ENCODE measurements at places on chromosomes 7 and 10.
A peak's percentile ranks its signal among the peaks of the same experiment; 100 is the strongest.

- DNase-seq = no peak
Measured at GRCh38 chr10:75876710-75877109, 445.3 kb downstream of the LRMDA start.

GRCh38 chr10:31926765-31927564 is 1.7 kb downstream of the ARHGAP12 start:
- no peak for DNase-seq

DNA sequence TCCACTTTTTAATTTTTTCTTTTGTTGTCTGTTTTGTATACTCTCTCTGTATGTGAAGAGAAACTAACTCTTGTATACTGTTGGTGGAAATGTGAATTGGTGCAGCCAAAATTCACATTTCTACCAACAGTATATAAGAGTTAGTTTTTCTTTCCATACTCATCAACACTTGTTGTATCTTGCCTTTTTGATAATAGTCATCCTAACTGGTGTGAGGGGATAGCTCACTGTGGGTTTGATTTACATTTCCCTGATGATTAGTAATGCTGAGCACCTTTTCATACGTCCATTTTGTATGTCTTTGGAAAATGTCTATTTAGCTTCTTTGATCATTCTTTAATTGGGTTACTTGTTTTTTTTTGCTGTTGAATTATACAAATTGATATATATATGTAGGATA is 375.5 kb upstream of the IGFBP3 start:
- no peak for DNase-seq

DNA sequence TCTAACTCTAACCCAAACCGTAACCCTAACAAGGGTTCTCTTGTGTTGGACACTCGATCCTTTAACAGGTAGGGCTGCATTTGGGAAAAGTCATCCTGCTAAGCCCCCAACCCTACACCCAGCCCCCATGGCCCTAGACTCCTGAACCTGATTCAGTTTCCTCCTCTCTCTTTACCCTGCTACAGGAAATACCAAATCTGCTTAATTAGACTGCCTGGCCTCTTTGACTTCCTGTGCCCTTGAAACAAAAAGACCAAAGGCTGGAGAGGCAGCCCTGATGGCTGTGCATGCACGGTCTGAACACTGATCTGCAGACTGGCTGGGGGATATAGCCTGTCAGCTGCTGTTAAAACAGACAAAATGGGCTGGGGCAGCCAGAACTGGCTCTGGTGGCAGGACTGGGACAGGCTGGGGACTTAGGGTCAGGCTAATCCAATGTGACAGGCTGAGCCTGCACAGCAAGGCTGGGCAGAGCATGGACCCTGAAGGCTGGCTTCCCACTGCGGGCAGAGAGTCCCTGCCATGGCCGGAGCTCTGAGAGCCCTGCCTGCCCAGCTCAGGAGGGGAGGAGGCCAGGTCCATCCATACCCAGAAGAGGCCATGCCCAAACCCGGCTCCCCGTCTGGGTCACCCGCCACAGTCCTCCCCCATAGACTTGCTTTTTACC is 51.0 kb upstream of the MSMB start:
- no peak for DNase-seq

GRCh38 chr10:126499744-126500143 is 111.5 kb upstream of the ADAM12 start:
- DNase-seq = no peak

GRCh38 chr10:127997937-127998336 is 91.0 kb downstream of the PTPRE start:
- peak; percentile 60 for DNase-seq

GRCh38 chr7:27181795-27182275 is 3.2 kb downstream of the HOXA11 start:
- DNase-seq = no peak

DNA sequence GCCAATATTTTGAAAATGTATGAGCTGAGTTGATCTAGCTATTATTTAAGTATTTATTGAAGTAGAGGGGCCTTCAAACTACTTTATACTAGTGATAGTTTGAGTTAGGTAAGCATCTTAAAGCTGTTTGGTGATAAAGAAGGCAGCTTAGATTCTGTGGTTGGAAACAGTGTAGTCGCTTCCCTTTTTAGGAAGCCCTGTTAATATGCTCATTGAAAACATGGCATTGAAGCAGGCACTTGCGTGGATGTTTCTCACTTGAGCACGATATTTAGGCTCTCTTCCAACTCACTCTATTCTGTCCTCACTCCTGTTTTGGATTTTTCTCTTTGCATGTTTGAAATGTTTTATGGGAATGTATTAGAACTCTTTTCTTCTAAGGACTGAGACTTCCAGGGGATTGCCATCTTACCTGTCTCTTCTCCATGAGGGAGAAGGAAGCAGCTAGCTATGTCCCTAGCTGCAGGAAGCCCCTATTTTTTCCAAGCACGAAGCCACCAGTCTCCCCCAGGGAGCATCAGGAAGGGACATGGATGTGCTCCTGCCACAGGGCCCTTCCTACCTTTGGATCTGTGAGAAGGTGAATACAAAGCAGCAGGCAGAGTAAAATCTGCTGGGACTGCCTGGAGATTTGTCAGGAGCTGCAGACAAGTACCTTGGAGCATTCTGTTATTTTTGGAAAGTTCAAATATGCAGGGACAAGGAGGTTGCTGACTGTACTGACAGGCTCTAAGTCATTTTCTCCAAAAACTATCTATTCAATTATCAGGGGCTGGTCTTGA is 22.0 kb upstream of the BMPR1A start:
- DNase-seq = no peak

- DNase-seq = peak; percentile 93
Measured at GRCh38 chr10:114401195-114401791, 3.0 kb downstream of the AFAP1L2 start.

GRCh38 chr7:107967420-107967819 is 35.5 kb downstream of the LAMB1 start:
- no peak for DNase-seq

- peak; percentile 95 for DNase-seq
Measured at GRCh38 chr7:45978010-45978681, 57.1 kb upstream of the IGFBP3 start.

DNA sequence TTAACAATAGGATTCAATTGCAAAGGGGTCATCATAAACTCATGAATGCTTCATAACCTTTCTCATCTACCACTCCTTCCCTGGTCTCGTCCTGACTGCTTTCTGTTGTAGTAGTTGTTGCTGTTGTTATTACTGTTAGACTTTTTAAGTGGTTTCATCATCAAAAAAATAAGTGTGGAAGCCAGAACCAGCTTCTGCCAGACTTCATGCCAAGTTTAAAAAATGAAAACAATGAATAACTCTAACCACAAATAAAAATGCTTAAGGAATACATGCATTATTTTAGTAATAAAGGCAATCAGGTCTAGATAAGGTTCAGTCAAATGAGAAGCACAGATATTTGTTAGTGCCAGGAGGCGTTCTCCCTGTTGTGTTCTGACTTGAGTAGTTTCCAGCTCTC is 85.4 kb downstream of the PCLO start:
- no peak for DNase-seq

GRCh38 chr7:155228894-155229293 is 68.8 kb upstream of the INSIG1 start:
- DNase-seq = no peak

DNA sequence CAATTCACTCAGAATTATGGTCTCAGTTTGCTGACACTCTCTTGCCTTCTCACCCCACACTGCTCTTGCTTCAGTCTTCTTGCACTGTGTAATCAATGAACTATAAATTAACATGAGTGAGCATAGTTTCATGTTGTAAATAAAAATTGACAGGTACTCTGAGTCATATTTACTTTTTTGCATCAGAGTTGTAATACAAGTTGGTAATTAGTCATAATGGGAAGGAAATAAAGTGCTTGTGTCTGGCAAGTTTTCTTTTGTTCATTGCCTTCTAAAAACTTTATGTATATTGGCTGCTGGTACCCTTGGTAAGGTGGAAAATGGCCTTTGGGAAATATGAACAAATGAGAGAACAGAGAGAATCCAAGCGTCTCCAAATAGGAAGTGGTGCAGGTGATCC is 169.3 kb upstream of the MAGI2 start:
- peak; percentile 17 for DNase-seq

GRCh38 chr10:72747521-72747920 is 55.6 kb downstream of the MCU start:
- no peak for DNase-seq

GRCh38 chr7:132290021-132290420 is 286.2 kb downstream of the PLXNA4 start:
- DNase-seq = no peak

DNA sequence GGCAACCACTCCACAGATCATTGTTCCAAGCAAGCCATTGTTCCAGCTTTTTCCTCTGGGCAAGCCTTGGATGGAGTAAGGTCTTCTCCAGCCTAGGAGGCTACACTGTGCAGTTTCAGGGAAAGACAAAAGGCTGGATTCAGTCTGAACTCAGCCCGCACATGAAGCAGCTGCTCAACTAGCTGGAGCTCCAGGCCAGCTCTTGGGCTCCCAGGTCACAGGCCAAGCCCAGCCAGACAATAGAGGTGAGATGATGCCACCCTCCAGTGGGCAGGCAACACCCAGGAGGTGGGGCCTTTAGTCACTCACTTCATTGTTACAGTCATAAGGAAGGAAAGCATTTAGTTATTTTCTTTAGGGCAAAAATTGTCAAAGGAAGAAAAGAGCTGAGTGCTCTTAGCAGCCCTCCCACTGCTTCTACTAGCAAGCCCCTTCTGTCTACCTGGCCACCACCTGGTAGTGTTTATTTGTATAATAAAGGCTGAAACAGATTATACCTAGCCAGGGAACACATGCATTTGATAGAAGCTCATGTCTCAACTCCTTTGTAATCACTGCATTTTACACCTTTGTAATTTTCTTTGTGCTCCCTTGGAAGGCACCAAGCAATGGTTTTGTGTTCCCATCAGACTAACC is 253.4 kb downstream of the WDR11 start:
- DNase-seq = no peak

- DNase-seq = peak; percentile 62
Measured at GRCh38 chr7:99312316-99313203, 13.1 kb upstream of the ARPC1A start.

GRCh38 chr10:6537770-6538169 is 42.3 kb downstream of the PRKCQ start:
- DNase-seq = no peak

DNA sequence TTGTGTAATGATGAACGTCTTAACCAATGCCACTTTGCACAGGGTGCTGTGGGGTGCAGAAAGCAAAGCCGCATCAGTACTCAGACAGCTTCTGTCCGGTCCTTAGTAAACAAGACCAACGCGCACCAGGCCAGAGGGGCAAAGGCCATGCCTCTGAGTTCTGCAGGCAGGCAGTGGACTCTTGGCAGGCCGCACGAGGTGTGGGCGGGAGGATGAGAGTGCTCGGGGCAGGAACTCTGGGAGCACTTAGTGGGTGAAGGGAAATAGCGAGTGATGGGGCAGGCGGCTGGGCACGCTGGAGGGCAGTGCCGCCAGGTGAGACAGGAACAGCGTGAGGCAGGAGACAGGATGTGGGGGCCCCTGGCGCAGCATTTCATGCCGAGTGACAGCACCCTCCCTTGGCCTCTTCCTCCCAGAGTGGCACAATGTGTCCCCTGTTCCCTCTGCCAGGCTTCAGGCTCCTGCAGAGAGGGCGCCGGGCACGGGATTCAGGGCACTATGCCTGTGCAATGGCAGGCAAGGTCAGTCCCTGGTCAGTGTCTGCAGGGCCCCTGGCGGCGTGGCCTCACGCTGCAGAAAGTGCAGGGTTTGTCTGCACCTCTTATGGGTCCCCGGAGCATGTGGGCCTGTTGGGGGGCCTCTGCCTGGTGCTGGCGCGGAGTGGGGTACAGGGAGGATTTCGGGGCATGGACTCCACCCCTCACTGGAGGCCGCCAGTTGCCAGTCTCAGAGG is 60.4 kb downstream of the VIPR2 start:
- DNase-seq = no peak

- no peak for DNase-seq
Measured at GRCh38 chr10:12636571-12636970, 287.2 kb downstream of the CAMK1D start.

GRCh38 chr7:74066626-74067025 is 17.0 kb upstream of the LIMK1 start:
- DNase-seq = no peak

- peak; percentile 97 for DNase-seq
Measured at GRCh38 chr7:133053321-133053891, 28.5 kb downstream of the CHCHD3 start.

GRCh38 chr10:36313142-36313541 is 671.0 kb upstream of the FZD8 start:
- DNase-seq = no peak

DNA sequence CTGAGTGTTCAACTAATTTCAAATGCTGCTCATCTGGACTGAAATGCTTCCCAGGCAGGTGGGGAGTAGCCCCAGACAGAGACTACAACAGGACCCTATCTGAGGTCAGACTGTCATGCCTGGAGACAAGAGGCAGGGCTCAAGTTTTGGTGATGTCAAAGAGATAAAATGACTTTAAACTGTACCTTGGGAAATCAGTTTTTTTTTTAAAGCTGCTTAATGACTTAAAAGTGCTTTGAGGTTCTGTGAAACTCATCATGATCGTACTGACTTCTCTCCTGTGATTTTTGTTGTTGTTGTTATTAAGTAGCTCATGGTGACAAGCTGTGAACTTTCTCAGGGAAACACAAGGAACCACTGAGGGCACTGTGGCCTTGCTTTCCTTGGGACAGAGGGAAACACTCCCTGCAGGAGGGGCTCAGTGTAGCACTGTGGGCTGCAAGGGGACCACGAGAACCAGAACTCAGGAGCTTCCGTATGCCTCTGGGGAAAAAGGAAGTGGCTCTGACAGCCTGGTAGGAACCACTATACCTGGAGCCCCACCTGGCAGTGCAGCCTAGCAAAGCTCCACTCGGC is 9.5 kb downstream of the HIPK2 start:
- no peak for DNase-seq

GRCh38 chr10:70331486-70332268 is 47.9 kb upstream of the NPFFR1 start:
- DNase-seq = peak; percentile 97

DNA sequence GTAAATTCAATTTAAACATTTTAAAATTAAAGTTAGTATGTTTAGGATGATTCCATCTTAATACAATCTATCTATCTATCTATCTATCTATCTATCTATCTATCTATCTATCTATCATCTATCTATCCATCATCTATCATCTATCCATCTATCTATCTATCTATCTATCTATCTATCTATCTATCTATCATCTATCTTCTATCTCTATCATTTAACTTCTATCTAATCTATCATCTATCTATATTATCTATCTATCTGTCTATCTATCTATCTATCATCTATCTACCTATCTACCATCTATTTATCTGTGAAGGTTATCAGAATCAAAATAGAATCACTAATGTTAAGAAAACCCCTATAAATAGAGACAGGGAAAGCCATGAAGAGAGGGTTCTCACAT is 78.3 kb downstream of the RAMP3 start:
- no peak for DNase-seq

DNA sequence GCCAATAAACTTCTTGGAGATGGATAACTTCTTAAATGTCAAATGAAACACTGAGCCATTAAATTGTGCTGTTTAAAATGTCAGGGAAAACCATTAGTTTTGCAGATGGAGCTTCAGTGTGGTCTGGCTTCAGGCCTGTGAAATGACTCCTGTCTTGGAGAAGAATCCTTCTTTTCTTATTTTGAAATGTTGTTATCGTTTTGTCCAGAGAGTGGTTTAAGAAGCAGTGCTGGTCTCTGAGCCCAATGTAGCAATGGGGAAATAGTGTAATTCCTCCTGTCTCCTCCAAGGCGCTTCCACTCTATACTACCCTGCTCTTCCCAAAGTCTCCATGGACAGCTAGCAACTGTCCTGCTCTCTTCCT is 177.6 kb downstream of the REEP3 start:
- DNase-seq = peak; percentile 70

All from fibroblast of mammary gland (primary cell).